Renal cortex interstitium (tissue), 15 donors: ENCODE measurements at places on chromosomes 2 and 18.

DNA sequence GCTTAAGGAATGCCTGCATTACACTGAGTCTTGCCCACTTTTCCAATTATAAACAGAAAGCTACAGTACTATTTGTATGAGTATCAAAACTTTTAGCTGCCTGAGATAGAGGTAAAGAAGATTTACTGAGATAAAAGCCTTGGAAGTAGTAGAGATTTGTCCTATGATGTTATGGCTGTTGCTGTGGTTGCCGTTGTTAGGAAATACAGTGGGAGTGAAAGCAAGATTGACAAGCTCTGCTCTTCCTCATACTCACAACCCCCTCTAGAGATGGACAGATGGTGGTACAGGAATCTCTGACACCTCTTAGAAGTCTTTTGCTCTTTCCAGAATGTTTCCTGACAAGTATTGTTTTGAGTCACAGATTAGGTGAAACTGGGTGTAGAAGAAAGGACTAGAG, 242.5 kb downstream of the RPIA start:
- peak; percentile 20 for DNase-seq

- DNase-seq: no peak
These were observed 2.4 kb downstream of the SOCS6 start for GRCh38 chr18:70291295-70291574.

DNA sequence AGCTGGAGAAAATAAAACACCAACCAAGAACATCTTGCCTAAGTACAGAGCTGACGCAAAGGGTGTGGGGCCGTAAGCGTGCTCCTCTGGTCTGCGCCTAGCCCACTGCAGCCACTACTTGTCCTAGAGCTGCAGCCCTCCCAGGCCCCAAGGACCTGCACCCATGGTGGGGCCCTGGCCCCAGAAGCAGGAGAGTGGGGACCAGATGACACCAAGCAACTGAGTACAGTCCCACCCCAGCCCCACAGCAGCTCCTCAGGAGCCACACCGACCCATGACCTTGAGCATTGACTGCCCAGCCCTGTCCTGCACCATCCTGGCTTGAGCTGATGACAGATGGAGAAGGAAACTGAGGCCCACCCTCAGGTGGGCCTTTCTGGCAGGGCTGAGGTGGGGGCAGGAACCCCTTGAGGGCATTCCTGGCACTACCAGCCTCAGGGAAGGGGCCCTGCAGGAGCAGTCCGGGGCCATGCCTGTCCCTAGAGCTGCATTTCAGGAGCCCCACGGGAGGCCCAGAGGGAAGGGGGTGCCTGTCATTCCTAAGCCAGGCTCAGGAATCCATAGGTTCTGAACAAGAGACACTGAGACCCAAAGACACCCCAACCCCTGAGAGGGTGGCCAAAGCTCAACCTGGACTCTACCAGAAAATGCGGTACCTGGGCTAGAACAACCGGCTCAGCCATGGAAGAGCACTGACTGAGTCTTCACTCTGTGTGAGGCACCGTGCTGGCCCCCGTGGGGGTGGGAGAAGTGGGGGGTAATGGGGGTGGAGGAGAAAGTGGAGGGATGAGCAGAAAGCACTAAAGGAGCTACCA, 4.9 kb downstream of the KIF1A start:
- DNase-seq: no peak

DNA sequence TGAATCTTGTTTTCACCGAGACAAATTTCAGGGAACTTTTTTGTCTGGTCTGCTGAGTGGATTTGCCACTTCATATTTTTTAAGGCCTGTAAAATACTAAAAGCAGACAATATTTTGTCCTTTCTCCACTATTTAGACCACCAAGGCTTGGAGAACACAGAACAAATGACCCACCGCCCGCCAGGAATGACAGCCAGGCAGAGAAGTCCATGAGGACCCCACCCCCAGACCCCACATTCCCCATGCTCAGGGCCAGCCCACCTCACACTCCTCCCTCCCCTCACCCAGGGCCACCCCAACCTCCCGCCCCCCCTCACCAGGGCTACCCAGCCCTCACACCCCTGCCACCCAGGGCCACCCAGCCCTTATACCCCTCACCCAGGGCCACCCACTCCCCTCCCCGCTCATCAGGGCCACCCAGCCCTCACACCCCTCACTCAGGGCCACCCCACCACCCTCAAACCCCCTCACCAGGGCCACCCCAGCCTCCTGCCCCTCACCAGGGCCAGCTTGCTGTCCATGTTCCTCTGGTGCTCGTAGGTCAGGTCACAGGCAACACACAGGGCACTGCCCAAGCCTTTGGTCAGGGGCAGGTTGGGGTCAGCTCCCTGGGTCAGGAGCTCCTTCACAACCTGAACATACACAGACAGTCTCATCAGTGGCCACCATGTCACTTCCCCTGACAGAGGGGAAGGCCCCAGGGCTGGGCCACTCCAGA, 50.6 kb downstream of the ANKMY1 start:
- no peak for DNase-seq

- DNase-seq: peak; percentile 11
These were observed 56.7 kb downstream of the SF3B1 start for GRCh38 chr2:197378086-197378485.
